ENCODE measurements at places on chromosomes 6 and 20. TPM values are rescaled to one million over a fixed set of nuclear protein-coding genes. Genes with fewer than 3 reads are reported as not detected.

The MYCT1 gene
- total RNA-seq: 0.16 TPM

The REPS1 gene
- 18.6 TPM for total RNA-seq

The OR12D3 gene
- not detected for total RNA-seq

The KCNQ5 gene
- 2.9 TPM for total RNA-seq

The PRKN gene
- total RNA-seq: 4.4 TPM

The CDH26 gene
- not detected for total RNA-seq

The HSPA1L gene
- total RNA-seq: 0.76 TPM

The EPPIN gene
- not detected for total RNA-seq

The HAO1 gene
- total RNA-seq: not detected

The RFX6 gene
- total RNA-seq: not detected

The EEF1A2 gene
- total RNA-seq: 12.5 TPM

The COL21A1 gene
- not detected for total RNA-seq

The RIPOR2 gene
- 0.76 TPM for total RNA-seq

The CFAP61 gene
- 0.25 TPM for total RNA-seq

The MYO6 gene
- 20.0 TPM for total RNA-seq

The MDFI gene
- 47.9 TPM for total RNA-seq

The CNR1 gene
- 1.3 TPM for total RNA-seq

The APCDD1L gene
- total RNA-seq: 27.9 TPM

The PAX1 gene
- not detected for total RNA-seq

The IRF4 gene
- total RNA-seq: 0.25 TPM

The ARG1 gene
- not detected for total RNA-seq

The LPA gene
- not detected for total RNA-seq

The CLDN20 gene
- total RNA-seq: not detected

The ID4 gene
- total RNA-seq: 9.9 TPM

The HCK gene
- total RNA-seq: not detected

The CRISP2 gene
- under 0.01 TPM for total RNA-seq

The KIAA0408 gene
- 0.98 TPM for total RNA-seq

The SPDEF gene
- total RNA-seq: not detected

The SNX9 gene
- 38.6 TPM for total RNA-seq

The KCTD20 gene
- 42.7 TPM for total RNA-seq
